Thoracic aorta (tissue), 2 donors: ENCODE measurements at places on chromosomes 3 and 15.

DNA sequence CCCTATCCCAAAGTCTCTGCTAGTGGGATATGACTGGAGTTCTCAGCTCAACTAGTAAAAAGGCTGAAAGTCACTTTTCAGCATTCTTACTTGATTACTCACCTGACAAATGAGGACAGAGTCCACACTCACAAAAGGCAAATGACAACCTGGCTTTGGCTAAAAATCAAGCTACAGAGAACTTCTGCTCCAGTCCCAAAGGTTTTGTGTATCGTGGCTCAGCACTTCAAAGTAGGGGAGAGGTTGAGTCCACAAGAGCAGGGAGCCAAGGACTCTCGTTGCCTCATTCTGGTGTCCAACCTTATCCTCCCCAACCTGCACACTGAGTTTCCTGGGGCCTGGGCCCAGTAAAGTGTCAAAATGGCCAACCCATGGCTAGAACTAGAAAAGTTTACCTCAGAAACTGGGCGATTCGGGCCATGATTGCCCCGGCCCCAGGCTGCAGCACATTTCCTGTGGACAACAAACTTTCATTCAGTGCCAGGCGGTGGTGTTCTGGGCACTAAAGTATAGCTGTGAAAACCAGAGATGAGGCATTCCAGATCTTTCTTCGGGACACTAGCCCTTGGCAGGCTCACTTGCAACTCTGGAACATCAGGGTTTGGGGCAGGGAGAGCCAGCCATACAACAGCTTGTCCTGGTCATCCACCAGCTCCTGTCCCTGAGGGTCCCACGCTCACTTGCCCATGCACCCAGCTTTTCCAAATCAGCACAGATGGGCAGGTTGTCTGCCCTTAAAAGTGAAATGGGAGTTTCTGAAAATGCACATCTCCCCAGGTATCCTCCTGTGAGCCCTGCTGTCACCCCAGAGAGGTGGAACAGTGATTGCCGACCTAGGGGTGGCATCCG is 3.1 kb downstream of the ACAA1 start:
- DNase-seq = no peak

DNA sequence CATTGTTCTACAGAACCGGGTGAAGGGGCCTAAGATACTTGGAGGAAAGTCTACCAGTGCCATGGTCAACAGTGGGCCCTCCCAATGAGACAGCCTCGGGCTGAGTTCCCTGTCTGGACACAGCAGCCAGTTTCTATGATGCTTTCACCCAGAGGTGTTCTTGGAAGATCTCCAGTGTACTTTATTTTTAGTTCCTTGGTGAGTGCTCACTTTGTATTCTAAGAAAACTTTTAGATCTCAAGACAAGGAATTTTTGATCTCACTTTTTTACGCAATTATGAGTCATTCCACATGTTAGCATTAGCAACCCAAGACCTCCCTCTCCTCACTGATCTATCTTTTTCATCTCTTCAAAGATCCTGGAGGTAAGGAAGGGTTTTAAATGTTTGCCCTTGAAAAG is 287.7 kb downstream of the RORA start:
- DNase-seq = no peak

DNA sequence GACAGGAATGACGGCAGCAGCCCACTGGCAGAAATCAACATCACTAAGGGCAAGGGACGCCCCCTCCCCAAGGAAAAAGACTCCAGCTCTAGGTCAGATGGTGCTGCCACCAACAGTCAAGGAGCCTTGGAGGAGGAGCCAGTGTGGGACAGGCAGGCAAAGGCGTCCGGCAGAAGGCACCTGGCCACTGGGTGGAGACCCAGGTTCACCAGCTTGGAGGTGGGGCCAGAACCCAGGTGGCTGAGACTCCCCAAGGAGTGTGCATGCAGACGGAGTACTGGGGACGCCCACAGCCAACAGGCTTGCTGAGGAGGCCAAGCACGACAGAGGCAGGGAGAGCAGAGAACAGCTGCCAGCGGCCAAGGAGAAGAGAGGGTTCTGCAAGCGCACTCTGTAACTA is 35.2 kb downstream of the PTPN23 start:
- DNase-seq = no peak

DNA sequence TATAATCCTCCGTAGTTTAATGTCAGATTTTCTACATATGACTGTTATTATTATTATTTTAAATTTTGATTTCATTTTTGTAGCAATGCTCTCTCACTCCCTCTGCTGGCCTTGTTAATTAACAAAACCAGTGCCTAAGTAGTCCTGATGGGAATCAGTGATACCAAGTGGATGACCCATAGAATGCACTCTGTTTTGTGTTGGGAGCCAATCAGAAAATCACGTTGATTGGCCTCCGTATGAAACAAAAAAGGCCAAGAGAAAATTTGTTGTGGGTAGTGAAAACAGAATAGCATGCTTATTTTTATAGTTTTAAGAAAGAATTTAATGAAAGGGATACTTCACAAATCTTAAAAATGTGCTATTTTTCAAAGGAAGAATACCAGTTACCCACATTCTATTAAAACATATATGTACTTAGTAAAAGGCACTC is 34.4 kb upstream of the MEIS2 start:
- DNase-seq = no peak

- no peak for DNase-seq
Observed at GRCh38 chr3:191020730-191021396, 158.4 kb upstream of the GMNC start.

- no peak for DNase-seq
Observed at GRCh38 chr3:64798316-64798715, 110.5 kb upstream of the ADAMTS9 start.

DNA sequence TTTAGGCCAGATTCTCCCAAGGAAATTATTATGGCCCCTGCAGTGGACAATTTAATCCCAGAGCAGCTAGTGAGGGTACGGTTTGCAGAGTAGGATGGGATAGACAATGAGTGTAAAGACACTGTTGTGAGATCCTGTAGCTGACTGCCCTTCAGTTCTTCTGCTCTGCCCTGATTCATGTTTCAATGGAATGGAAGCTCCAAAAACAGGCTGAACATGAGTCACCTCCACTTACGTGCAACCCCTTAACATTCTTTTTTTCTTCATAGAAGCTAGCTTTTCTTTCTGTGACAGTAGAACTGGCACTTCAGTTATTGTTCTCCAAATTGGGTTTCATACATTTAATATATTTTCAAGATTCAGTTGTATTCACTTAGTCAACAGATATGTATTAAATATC is 32.1 kb downstream of the CLDN18 start:
- DNase-seq = no peak

- DNase-seq = no peak
Observed at GRCh38 chr3:89740881-89741177, 633.4 kb downstream of the EPHA3 start.

DNA sequence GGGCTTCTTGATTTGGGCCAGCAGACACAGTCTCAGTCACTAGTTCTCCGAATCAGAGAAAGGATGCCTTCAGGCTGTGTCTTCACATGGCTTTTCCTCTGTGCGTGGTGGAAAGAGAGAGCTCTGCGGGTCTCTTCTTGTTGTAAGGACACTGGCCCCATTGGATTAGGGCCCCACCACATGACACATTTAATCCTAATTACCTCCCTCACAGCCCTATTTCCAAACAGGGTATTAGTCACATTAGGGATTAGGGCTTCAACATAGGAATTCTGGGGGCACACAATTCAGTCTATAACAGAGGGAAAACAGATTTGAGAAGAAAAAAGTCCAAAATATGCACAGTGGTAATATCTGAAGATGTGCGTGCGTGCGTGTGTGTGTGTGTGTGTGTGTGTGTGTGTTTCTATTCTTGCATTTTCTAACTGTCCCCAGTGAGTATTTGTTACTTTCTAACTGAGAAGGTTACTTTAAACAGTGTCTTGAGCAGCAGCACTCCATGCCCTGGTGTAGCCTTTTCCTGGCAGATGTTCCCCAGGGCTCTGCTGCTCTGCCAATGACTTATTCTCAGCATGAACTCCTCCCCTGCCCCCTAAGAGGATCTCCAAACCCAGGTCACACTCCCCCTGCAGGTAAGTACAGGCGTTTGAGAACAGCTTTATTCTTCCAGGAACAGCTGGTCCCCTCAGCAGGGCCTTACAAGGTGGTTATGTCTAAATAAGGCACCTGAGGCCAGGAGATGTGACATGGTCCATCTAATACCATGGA is 72.9 kb downstream of the RPL39L start:
- DNase-seq = no peak

DNA sequence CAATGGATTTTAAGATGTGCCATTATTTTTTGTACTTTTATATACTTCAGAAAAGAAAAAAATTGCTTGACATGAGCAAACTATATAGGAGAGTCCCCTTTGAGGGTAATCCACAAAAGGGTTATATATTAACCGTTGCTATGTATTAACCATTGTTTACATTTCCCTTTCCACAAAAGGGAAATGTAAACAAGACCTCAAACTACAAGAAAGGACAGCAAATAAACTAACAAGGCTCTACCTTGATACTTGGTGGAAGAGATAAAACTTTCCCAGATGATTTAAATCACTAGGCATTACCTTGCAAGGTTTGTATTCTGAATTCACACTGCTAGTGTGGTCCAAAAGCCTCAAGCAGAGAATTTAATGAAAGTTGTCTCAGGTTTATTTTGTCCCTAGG is 616.3 kb upstream of the BCHE start:
- DNase-seq = no peak

DNA sequence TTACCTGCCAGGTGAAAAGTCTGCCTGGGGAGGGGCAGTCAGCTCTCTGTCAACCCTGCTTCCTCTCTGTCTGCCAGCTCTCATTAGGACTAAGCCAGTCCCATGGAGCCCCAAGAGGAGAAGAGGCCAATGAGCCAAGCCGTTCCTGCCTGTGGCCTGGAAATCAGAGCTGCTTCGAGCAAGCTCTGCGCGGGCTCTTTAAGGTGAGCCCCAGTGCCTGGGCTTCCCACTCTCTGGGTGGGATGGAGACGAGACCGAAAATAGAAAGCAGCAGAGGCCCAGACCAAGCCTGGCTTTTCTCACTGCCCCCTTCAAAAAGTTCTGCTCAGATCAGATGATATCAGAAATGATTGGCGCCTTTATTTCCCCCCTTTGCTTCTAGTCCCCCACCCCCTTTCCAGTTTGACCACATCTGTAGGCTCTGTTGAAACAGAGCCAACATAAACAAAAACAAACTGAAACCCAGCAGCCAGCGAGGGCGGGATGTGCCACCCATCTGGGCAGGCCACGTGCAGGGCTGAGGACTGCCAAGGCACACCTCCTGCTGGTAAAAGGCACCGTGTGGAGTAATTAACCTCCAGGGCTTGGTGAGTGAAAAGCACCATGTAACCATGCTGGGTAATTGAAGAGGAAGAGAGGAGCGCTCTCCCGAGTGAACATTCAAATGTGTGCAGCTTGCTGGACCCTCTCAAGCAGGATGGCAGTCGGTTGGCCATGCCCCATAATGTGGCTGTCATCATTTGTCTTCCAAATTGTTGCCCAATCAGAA is 471.0 kb upstream of the PROK2 start:
- DNase-seq = no peak

- DNase-seq = no peak
Observed at GRCh38 chr3:60841355-60841754, 409.9 kb downstream of the FHIT start.

DNA sequence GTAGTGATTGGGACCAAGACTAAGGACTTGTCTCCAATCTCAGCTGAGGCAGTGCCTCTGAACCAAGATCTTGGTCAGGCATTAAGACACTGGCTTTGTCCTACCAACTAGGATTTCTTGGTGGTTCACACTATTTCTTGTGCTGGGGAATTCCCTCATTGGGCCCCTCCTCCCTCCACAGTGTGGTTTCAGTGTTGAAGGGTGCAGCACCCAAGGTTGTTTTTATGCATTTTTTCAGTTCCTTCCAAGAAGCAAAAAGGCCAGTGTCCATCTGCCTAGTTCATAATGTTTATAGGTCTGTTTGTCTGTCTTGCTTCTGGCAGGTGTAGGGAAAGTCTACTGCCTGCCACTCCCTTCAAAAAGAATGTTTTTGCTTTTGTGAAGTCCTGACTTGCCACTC is 10.6 kb upstream of the ITPKA start:
- no peak for DNase-seq

GRCh38 chr3:182201456-182202168 is 489.9 kb downstream of the SOX2 start:
- DNase-seq = no peak

DNA sequence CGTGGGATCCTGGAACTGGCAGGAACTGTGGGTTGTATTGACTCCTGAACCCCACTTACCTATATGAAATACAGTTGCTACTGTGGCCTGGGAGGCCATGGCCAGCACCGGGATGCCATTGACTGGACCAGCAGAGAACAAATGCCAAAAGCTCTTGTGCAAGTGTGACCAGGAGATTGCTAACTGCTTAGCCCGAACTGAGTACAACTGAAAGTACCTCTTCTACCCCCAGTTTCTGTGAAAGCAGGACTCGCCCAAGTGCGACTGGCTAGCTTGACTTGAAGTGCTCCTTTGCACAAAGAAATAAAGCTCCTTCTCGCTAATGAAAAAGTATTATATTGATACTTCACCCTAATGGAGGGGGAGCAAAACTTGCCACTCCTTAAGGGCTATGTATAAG is 101.3 kb upstream of the ATP11B start:
- no peak for DNase-seq

GRCh38 chr15:43939070-43939469 is 112.3 kb downstream of the WDR76 start:
- no peak for DNase-seq

DNA sequence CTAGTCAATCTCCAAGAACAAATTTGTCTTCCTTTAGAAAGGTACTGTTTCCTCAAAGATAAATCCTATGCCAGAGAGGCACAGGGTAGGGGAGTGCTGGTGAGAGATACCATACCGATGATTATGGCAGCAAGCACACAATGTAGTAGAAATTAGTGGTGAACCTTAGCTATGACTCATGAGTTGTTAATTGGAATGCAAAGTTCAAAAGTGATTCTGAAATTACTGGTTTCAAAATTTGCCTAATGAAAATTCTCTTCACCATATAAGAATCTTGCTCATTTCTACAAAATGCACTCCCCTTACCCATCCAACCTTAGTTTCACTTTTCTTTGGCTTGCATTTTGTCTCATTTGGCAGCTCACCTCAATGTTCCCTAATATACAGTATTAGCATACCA is 139.5 kb upstream of the SLC2A2 start:
- DNase-seq = no peak

GRCh38 chr15:76134537-76134936 is 74.8 kb downstream of the TMEM266 start:
- no peak for DNase-seq

GRCh38 chr15:62601777-62602545 is 436.9 kb upstream of the C2CD4B start:
- no peak for DNase-seq

DNA sequence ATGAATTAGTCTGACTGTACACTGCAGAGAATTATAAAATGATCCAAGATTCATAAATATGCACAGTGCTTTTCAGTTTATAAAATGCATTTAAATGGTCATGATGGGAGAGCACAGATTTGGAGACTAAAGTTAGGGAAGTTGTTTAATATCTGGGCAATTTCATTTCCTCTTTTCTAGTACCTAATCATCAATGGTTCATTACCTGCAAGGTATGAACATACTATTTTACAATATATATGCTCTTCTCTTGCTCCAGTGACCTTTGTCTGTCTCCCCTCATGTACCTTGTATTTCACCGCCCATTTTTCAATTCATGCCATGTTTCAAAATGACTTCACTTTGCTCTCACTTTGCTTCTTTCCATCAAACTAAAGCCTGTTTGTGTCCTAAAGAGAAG is 114.5 kb downstream of the SUCNR1 start:
- no peak for DNase-seq
